LoVo (cell line): ENCODE measurements at places on chromosomes 3 and 15.

- DNase-seq: no peak
These were observed 83.9 kb upstream of the ARL6 start for GRCh38 chr3:97680696-97681095.

- no peak for DNase-seq
These were observed 23.3 kb upstream of the C15orf39 start for GRCh38 chr15:75178171-75178937.

- no peak for DNase-seq
These were observed 123.0 kb downstream of the FAM43A start for GRCh38 chr3:194808640-194809097.

GRCh38 chr3:123302961-123303360, 101.2 kb downstream of the SEC22A start:
- DNase-seq: no peak

DNA sequence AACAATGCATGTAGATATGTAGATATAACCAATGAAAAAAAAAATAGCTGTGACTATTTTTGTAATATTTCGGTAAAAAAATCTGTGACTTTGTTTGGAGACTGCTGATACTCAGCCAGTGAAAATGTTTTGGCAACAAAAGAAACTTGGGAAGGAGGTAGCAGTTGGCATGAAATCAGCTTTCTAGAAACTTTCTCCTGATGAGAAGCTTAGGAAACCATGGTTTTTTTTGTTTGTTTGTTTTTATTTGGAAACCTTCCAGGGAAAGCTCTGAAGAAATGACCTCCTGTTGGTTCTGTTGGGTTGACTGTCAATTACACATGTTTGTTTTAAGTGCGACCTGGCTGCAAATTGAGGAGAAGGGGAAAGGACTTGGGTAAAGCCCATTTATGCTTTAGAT, 445.9 kb downstream of the UNC13C start:
- DNase-seq: no peak

DNA sequence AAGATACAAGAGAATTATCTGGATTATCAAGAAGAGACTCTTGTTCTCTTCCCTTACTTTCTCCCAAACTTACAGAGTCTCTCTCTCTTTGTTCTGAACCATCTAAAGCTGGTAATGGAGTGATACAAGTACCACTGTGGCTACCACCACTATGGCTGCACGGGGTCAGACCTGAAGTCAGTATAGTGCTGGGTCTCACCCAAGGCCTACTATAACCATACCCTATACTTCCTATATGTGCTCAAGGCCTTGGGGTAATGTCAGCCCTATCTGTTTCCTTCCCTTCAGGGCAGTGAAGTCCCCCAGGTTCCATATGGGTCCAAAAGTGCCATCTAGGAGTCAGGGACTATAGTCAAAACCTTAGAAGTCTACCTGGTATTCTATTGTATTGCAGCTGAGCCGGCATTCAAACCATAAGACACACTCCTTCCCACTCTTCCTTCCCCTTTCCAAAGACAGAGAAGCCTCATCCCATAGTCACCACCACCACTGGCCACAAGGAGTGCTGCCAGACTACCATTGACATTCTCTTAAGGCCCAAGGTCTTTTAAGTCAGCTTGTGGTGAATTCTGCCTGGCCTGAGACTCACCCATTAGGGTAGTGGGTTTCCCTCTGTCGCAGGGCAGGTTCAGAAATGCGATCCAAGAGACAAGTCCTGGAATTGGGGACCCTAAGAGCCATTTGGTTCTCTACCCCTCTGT, 615.0 kb upstream of the NECTIN3 start:
- DNase-seq: no peak

DNA sequence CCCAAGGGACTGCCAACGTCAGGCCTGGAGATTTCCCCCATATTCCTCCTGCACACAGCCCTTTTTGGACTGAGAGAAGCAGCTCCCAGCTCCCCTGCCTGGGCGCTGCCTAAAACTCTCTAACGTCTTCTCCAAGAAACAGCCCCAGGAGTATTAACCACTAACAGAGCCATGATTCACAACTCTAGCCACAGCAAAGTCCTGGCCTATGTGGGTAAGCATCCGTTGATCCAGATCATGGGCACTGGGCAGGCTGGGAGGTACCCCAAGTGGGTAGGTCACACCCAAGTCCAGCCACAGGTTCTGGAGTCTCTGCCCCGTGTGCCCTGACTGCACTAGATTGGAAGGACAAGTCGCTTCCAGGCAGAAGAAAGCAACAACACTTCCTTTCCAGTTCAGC, 31.9 kb downstream of the NBEAL2 start:
- DNase-seq: no peak

DNA sequence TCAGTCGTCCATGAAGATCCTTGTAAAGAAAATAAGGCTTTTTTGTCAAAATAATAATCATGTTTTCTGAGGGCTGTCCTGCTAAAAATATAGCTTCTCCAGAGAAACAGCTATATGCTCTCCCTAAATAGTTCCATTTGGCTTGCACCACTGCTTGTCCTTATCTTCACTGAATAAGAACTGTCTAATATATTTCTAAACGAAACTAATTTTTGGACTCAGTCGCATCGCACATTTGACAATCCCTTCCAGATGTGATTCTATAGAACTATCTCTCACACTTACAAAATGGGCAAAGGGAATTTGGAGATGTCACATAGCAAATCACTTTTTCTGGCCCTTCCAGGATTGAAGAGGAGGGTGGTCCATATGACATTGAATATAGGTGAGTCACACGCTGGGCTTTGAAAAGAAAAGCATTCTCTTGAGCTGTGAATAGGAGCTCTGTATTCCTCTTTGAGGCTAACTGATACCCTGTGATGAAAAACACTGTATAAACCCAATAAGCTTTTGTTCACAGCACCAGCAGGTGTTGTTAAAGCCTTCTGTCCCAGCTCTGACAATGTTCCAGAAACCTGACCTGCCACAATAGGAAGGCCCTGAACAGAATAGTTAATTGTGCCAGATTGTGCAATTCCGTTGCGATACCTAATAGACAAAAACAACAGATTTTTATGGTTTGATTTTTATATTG, 1144.2 kb downstream of the ROBO2 start:
- no peak for DNase-seq

DNA sequence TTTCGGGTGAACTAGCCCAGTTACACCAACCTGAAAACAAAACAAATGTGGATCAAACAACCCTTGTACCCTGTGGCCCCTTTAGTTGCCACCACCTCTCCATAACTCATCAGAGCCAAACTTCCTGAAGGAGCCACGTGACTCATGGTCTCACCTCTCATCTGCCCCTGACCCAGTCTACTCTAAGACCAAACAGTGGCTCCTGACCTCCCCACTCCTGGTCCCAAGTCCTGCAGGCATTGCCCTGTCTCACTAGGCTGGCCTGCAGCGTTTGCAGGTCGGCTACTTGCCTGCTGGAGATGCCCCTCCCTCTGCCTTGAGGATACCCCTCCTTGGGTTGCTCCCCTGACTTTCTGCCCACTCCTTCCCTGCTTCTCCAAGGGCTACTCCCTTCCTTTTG, 23.1 kb downstream of the SLC6A11 start:
- DNase-seq: no peak

GRCh38 chr3:89560568-89560967, 453.1 kb downstream of the EPHA3 start:
- peak; percentile 5 for DNase-seq

- no peak for DNase-seq
These were observed 520.4 kb upstream of the ALCAM start for GRCh38 chr3:104846270-104846669.

- no peak for DNase-seq
These were observed 333.9 kb upstream of the THRB start for GRCh38 chr3:24828551-24828950.

DNA sequence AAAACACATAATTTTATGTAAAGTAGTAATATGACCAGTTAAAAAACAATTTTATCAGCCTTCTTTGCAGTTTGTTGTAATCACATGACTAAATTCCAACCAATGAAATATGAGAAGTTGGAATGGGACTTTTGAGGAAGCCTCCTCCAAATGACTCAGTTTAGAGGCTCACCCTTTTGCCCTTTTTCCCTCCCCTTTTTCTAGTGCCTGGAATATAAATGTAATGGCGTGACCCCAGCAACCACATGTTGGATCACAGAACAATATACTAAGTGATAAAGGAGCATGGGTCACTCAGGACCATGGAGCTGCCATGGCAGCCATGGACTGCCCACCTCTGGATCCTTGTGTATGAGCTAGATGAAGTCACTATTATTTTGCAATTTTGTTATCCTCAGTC, 48.8 kb upstream of the HEG1 start:
- DNase-seq: no peak

DNA sequence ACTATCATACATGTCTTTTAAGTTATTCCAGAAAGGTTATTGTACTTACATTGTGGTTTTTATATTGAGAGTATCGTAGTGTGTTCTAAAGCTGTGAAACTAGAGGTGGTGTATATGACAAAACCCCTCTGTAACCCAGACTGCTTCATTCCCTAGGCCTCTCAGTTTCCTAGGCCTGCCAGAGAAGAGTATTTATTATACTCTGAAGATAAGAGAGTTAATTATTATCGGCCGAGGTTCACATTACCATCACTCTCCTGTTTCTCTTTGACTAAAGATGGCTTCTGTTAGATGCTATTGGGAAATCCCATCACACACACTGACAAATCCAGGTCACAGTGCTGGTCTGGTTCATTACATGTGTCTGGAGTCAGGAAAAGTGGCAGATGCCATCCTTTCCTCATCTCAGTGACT, 20.5 kb downstream of the EXOSC7 start:
- no peak for DNase-seq

DNA sequence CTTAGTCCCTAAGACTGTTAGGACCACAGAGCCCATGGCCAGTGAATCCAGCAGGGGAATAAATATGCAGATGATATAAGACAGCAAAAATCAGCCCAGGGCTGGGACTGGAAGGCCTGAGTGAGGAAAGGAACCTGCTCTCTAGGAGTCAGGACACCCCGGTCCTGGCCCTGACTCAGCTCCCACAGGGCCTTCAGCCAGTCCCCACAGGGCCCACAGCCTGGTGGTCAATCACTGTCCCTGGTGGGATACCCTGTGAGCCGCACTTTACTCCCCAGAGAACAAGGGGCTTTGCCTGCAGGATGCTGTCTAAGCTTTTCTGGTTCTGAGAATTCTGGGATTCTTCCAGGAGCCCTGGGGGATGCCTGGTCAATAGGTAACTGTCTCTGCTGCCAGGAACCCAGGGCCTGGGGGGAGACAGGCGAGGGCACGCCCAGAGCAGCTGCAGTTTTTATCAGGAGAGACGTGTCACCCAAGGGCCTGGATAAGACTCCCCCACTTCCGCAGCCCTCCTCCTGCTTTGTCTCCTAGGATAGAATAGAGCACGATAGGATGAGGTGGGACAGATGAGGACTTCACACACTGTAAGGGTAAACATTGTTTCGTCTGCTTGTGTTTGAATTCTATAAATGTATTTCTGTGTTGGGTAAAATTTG, 49.5 kb upstream of the MCF2L2 start:
- DNase-seq: no peak

- DNase-seq: no peak
These were observed 300.2 kb upstream of the SLCO3A1 start for GRCh38 chr15:91553196-91553854.

DNA sequence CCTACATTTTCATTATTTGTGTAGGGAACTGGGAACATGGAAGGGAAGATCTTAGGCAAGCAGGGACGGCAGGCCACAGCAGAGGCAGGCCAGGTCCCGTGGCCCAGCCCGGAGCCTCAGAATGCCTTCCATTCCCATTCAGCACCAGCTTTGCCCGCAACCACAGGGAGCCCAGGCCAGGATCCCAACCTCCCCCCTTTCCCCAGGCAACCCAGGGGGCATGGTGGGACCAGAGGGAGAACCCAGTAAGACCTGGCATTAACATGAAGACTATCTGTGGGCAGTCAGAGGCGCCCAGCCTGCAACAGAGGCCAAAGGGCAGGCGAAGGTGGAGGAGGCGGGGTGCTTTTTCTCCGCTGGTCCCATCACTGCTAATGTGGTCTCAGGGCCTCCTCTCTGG, 135.6 kb downstream of the TPRA1 start:
- DNase-seq: no peak

DNA sequence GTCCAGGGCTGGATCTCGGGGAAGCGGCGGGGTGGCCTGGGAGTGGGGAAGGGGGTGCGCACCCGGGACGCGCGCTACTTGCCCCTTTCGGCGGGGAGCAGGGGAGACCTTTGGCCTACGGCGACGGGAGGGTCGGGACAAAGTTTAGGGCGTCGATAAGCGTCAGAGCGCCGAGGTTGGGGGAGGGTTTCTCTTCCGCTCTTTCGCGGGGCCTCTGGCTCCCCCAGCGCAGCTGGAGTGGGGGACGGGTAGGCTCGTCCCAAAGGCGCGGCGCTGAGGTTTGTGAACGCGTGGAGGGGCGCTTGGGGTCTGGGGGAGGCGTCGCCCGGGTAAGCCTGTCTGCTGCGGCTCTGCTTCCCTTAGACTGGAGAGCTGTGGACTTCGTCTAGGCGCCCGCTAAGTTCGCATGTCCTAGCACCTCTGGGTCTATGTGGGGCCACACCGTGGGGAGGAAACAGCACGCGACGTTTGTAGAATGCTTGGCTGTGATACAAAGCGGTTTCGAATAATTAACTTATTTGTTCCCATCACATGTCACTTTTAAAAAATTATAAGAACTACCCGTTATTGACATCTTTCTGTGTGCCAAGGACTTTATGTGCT, 527 bp downstream of the B2M start:
- no peak for DNase-seq

DNA sequence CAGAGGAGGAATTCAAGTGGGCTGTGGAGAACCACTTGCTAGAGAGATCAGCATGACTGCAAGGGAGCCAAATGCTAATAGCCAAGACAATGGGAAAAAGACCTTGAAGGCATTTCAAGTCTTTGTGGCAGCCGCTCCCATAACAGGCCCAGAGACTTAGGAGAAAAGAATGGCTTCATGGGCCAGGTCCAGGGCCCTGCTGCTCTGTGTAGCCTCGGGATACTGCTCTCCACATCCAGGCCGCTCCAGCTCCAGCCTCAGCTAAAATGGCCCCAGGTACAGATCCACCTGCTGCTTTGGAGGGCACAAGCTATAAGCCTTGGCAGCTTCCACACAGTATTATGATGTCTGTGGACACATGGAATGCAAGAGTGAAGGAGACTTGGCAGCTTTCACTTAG, 157.7 kb downstream of the NECTIN3 start:
- no peak for DNase-seq

DNA sequence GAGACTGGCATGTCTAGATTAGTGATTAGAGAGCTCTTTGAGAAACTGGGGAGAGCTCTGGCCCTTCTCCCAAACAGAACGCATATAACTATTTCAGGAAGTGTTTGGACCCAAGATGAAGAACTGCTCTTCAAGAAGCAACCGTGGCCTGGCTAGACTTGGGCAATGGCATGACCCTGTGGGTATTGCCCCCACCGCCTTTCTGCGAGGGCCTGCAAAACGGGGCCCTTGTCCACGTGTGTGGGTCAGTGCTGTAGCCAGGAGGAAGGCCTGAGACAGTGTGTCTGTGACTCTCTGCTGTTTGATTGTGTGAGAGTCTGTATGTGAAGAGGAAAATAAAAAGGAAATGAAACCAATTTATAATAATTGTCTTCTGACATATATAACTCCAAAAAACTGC, 42.5 kb downstream of the EEFSEC start:
- DNase-seq: no peak

DNA sequence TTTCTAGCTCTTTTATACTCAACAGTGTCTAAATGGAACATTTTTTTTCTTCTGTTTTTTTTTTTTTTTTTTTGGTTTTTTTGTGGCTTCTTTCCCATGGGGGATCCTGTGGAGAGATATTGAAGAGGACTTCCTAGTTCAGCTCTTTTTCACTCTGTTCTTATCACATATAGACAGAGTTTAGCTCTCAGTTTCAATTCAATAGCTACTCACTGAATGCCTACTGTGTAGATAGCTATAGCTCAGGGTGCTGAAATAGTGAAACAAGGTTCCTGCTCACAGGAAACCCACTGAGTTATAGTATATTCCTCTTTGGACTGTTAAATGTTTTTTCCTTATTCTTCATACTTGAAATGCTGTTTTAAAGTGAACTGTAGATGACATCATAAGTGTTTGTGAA, 918.8 kb downstream of the CADM2 start:
- no peak for DNase-seq
